ENCODE measurements at places on chromosomes 13 and 19.

- DNase-seq = no peak
Measured at GRCh38 chr19:45160870-45161737, at the start of gene NKPD1. NKPD1 (minus strand) TSS chr19:45160982; CDS start chr19:45160150, 832 bp downstream.

DNA sequence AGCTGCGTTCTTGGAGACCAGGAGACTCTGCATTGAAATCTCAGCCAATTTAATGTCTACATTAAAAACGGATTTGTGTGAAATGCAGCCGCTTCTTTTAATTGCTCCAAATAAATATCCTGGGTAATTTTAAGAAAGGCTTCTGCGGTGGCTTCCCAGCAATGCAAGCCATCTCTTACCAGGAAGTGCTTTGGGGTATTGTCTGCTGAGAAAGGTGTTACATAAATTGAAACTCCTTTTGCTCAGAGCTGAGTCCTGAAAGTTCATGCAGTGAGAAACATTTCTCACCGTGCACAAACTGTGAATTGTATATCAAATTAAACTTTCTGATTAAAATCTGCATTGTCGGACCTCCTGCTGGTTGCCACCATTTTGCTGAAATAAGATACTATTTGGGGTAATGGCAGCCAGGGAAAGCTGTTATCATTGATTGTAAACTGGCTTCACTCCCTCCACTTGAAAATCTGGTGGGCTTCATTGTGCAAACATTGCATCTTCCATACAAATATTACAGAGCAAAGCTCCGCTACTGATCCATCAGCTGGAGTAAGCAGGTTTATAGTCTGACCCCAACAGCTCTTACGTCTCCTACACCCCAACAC is 59.5 kb downstream of the ZIC5 start:
- DNase-seq = no peak

- DNase-seq = no peak
Measured at GRCh38 chr13:113002206-113002912, 33.3 kb downstream of the MCF2L start.

DNA sequence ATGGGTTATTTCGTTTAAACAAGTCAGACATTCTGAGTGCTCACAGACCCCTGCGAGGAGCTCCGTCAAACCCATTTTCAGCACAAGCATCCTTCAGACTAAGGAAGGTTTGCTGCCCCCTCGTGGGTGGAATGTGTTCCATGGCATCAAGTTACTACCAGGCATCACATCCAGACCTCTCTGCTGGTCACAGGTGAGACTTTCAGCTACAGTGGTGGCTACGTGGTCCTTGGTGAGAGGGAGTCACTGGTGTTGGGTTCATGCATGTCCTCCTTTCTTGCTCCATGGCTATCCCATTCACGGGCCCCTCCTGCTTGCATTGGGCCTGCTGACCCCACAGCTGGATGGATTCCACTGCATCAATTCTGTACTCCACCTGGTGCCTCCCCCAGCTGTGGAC is 9.1 kb upstream of the LILRB5 start:
- DNase-seq = peak; percentile 30

DNA sequence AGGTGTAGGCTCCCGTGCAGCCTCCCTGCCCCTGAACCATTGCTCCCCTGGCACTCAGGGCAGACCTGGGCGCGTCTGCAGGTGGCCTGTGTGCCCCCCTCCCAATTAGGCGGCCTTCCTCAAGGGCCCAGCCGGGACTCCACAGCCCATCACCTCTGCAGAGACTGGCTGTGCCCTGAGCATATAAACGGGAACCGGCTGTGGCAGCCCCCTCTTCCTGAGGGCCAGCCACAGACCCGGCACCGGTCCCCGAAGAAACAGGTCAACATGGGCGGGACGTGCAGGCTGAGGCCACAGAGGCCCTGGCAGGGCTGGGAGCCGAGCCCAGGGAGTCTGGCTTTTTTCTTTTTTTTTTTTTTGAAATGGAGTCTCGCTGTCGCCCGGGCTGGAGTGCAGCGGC is 12.0 kb downstream of the PIAS4 start:
- no peak for DNase-seq

DNA sequence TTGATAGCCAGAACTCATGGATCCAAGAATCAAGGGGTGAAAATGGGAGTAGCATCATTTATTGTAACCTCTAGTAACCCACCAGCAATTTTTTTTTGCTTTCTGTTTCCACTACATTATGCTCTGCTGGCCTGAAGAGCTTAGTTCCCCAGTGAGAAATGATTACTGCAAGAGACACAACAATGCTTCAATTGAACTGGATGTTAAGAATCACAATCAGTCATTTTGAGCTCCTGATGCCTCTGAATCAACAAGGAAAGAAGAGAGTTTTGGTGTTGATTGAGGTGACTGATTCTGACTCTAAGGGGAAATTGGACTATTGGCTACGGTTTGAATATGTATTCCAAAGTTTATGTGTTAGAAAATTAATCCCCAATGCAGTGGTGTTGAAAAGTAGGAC is 1084.4 kb downstream of the SLITRK1 start:
- no peak for DNase-seq

DNA sequence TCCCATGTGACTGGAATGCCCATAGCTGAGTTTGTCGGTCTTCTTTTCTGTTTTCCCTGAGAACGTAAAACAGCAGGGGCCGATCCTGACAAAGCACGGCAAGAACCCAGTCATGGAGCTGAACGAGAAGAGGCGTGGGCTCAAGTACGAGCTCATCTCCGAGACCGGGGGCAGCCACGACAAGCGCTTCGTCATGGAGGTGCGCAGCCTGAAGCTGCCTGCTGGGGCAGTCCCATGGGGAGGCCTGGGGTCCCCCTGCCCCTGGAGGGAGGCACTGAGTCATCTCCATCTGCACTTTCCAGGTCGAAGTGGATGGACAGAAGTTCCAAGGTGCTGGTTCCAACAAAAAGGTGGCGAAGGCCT is 18.2 kb upstream of the QTRT1 start:
- DNase-seq = no peak

- no peak for DNase-seq
Measured at GRCh38 chr19:46021531-46022041, 1.3 kb downstream of the PGLYRP1 start.

- DNase-seq = no peak
Measured at GRCh38 chr13:43515531-43515930, 271.2 kb downstream of the ENOX1 start.

GRCh38 chr13:44106266-44107152 is 226.8 kb downstream of the LACC1 start:
- DNase-seq = no peak

- DNase-seq = no peak
Measured at GRCh38 chr19:49894879-49895565, 1.7 kb downstream of the IL4I1 start.

- DNase-seq = no peak
Measured at GRCh38 chr13:111049791-111050538, 65.1 kb upstream of the ARHGEF7 start.

DNA sequence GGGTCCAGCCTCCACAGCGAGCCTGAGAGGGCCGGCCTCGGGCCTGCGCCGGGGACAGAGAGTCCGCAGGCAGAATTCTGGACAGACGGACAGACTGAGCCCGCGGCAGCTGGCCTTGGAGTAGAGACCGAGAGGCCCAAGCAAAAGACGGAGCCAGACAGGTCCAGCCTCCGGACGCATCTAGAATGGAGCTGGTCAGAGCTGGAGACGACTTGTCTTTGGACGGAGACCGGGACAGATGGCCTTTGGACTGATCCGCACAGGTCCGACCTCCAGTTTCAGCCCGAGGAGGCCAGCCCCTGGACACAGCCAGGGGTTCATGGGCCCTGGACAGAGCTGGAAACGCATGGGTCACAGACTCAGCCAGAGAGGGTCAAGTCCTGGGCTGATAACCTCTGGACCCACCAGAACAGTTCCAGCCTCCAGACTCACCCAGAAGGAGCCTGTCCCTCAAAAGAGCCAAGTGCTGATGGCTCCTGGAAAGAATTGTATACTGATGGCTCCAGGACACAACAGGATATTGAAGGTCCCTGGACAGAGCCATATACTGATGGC is 490 bp downstream of the ITPKC start:
- DNase-seq = no peak

Measured in stimulated activated CD8-positive, alpha-beta memory T cell treated with anti-CD3 and anti-CD28 coated beads, Interleukin-4, amount 100 ng/mL, for 4 hours (primary cell).